ENCODE measurements at places on chromosomes 7 and 10.

- no peak for DNase-seq
Measured at GRCh38 chr10:86871563-86872183, 85.7 kb downstream of the MMRN2 start.

- no peak for DNase-seq
Measured at GRCh38 chr7:40219917-40220316, 85.1 kb downstream of the SUGCT start.

- no peak for DNase-seq
Measured at GRCh38 chr7:108037741-108038140, 34.8 kb upstream of the LAMB1 start.

DNA sequence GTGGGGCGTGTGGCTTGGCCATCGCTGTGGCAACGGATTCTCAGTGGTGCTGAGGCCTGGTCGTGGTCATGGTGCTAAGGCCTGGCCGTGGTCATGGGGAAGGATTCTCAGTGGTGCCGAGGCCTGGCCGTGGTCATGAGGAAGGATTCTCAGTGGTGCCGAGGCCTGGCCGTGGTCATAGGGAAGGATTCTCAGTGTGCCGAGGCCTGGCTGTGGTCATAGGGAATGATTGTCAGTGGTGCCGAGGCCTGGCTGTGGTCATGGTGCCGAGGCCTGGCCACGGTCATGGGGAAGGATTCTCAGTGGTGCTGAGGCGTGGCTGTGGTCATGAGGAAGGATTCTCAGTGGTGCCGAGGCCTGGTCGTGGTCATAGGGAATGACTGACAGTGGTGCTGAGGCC, 327.9 kb downstream of the ADARB2 start:
- DNase-seq = no peak

- DNase-seq = no peak
Measured at GRCh38 chr10:73073627-73074026, 23.0 kb downstream of the P4HA1 start.

DNA sequence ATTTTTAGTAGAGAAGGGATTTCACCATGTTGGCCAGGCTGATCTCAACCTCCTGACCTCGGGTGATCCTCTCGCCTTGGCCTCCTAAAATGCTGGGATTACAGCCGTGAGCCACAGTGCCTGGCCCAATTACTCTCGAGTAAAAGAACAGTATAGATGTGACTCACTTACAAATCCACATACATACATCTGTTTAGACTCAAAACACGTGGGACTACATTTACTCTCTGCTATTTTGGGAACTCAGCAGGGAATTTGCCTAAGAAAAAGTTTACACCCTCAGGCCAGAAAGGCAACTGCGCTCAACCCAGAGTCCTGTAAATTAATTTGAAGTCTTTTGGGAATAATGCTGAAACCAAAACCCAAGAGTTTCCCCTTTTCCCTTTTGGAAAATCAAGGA, 289.7 kb downstream of the KLF6 start:
- no peak for DNase-seq

DNA sequence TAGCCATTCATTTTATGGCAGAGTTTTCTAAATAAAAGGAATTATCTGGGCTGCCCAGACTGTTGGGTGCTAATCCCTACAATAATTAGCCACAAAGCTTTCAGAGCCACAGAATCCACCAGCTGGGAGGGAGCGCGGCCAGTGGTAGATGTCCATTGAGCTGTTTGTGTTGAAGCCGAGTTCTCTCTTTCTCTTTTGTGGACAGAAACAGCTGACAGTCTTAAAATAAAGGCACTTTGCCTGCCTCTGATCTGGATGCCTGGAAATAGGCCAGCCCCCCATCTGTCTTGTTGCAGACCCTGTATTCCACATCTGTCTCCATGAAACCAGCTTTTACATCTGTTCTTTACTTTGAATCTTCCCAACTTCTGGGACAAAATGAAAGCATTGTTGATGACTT, 66.1 kb downstream of the MTPN start:
- DNase-seq = no peak

All from NCI-H1436 treated with DMSO at 0.1 percent for 48 hours (cell line).